ENCODE measurements at places on chromosomes 4 and X. TPM values are rescaled to one million over a fixed set of nuclear protein-coding genes. Genes with fewer than 3 reads are reported as not detected.

KIT gene
- 0.34 TPM for total RNA-seq

TEX13A gene
- not detected for total RNA-seq

SPANXA1 gene
- 0.41 TPM for total RNA-seq

AKAP14 gene
- total RNA-seq: not detected

UGT2B11 gene
- not detected for total RNA-seq

CXCL8 gene
- 76.9 TPM for total RNA-seq

ARX gene
- total RNA-seq: not detected

PPEF2 gene
- total RNA-seq: not detected

GPRASP3 gene
- total RNA-seq: 9.5 TPM

BMP3 gene
- total RNA-seq: 0.33 TPM

TEX13B gene
- not detected for total RNA-seq

LNX1 gene
- 6.9 TPM for total RNA-seq

PLAC8 gene
- 0.21 TPM for total RNA-seq

Data from kidney epithelial cell (primary cell).